ENCODE measurements at places on chromosomes 3 and 15. TPM values are rescaled to one million over a fixed set of nuclear protein-coding genes. Genes with fewer than 3 reads are reported as not detected.

The GLDN gene
- 0.09 TPM for total RNA-seq

The STRA6 gene
- total RNA-seq = 13.7 TPM

The KIF7 gene
- 5.3 TPM for total RNA-seq

The GHSR gene
- total RNA-seq = not detected

DNA sequence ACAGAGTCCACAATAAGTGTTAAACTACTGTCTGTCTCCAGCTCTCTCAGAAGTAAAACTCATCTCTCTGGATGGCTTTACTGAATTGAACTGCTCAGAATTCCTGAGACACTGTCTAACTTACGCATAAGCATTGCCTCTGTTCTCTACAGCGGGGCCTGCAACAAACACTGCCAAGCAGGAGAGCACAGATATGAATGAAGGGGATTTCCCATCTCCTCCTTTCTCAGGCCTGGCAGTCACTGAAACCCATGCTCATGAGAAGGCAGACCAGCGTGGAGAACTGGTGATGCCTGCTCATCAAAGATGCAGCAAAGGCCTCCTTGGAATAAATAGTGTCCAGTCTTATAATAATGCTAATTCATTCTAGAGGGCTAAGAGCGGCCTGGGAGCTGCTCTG is 10.3 kb downstream of the RASGRP1 start:
- no peaks in the 10 kb centered on the region for H3K27me3 ChIP-seq
- DNase-seq = peak; percentile 67
- H3K4me3 ChIP-seq = no peak overlapping the region
- H3K4me1 ChIP-seq = peaks cover 11% of the 10 kb centered on the region
- peak overlapping the region; percentile 26 for H3K27ac ChIP-seq

GRCh38 chr3:122619040-122619439 is 41.6 kb downstream of the PARP15 start:
- DNase-seq = no peak
- H3K4me1 ChIP-seq = no peaks in the 10 kb centered on the region
- no peak overlapping the region for H3K27ac ChIP-seq
- no peaks in the 10 kb centered on the region for H3K36me3 ChIP-seq
- H3K4me3 ChIP-seq = no peak overlapping the region

- H3K27ac ChIP-seq = no peak overlapping the region
- DNase-seq = no peak
- H3K36me3 ChIP-seq = no peaks in the 10 kb centered on the region
- no peak overlapping the region for H3K4me3 ChIP-seq
- H3K4me1 ChIP-seq = peaks cover 27% of the 10 kb centered on the region
- H3K27me3 ChIP-seq = peaks cover 5% of the 10 kb centered on the region
Observed at GRCh38 chr15:70602834-70603560, 160.4 kb downstream of the UACA start.

DNA sequence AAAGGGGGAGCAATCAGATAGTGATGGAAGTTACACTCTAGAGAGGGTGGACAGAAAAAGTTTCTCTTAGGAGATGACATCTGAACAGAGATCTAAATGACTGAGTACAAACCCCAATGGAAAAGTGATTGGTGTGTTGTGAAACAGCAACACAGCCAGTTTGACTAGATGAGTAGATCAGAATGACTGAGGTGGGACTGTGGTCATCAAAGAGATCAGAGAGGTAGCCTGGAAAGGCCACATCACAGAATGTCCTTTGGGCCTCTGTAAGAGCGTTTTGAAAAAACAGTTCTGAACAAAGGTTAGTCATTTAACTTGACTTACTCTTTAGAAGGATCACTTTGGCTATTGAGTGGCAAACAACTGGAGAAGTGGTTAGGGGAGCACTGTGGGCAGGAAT is 10.6 kb downstream of the LRRC58 start:
- H3K4me3 ChIP-seq = no peak overlapping the region
- DNase-seq = no peak
- H3K4me1 ChIP-seq = no peaks in the 10 kb centered on the region
- H3K36me3 ChIP-seq = peaks cover 5% of the 10 kb centered on the region

- H3K27ac ChIP-seq = no peak overlapping the region
- no peak for DNase-seq
- H3K4me1 ChIP-seq = peaks cover 5% of the 10 kb centered on the region
- H3K36me3 ChIP-seq = no peaks in the 10 kb centered on the region
- peaks cover 3% of the 10 kb centered on the region for H3K27me3 ChIP-seq
- H3K4me3 ChIP-seq = no peak overlapping the region
Observed at GRCh38 chr3:140238646-140239314, 303.8 kb downstream of the CLSTN2 start.

DNA sequence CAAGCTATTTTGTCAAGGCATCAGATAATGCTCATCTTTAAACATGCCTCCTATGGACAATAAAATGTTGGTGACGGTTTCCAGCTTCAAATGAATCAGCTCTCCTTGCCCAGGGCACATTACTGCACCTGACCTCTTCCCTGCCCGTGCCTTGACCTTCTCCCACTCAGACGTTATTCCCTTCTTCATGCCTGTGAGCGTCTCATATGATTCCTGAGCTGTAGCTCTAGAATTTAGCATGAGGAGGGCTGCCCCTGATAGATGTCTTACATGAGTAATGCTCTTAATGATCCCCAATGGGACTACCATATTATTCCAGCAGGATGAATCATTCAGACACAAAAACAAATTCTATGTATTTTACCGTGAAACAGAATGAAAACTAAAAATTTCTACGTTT is 762.7 kb downstream of the ROBO1 start:
- no peak overlapping the region for H3K27ac ChIP-seq
- H3K36me3 ChIP-seq = no peaks in the 10 kb centered on the region
- DNase-seq = peak; percentile 23

- DNase-seq = no peak
- no peaks in the 10 kb centered on the region for H3K27me3 ChIP-seq
- no peaks in the 10 kb centered on the region for H3K36me3 ChIP-seq
- H3K27ac ChIP-seq = no peak overlapping the region
- no peaks in the 10 kb centered on the region for H3K4me1 ChIP-seq
Observed at GRCh38 chr3:163552659-163552966, 1525.7 kb downstream of the SI start.

DNA sequence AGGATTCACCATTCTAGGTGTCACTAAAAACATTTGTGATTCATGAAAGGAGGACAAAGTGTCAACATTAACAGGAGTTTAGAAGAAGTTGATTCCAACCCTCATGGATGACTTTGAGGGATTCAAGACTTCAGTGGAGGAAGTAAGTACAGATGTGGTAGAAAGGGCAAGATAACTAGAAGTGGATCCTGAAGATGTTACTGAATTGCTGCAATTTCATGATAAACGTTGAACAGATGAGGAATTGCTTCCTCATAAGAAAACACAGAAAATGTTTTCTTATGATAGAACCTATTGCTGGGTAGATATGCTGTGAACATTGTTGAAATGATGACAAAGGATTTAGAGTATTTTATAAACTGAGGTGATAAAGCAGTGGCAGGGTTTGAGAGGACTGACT is 23.5 kb upstream of the ATP2C1 start:
- no peak overlapping the region for H3K27ac ChIP-seq
- no peaks in the 10 kb centered on the region for H3K36me3 ChIP-seq
- H3K4me1 ChIP-seq = no peaks in the 10 kb centered on the region
- H3K4me3 ChIP-seq = no peak overlapping the region

DNA sequence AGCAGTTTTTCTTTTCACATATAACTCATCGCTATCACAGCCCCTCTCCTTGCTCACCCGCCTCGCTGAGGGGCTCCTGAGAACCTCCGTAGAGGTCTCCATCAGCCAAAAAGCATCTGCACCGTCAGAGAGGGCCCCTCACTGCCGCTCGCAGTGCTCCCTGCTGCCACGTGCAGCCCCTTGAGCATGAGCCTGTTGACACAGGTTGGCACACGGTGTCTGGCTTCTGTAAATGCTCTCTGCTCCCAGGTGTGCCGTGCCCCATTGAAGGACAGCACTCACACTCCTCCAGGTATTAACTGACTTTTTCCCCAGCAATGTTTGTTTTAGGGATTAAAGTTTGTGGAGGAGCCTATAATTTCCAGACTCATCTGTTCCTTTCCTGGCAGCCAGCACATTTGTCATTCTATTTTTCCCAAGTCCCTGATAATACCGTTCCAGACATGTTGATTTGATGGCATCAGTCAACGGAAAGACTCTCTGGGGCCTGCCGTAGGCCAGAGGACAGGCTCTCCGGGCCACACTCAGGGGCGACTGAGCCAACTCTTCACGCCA is 2.1 kb upstream of the FURIN start:
- H3K36me3 ChIP-seq = no peaks in the 10 kb centered on the region
- H3K27ac ChIP-seq = no peak overlapping the region
- no peak for DNase-seq
- no peaks in the 10 kb centered on the region for H3K27me3 ChIP-seq
